ENCODE measurements at places on chromosomes 11 and 22. TPM values are rescaled to one million over a fixed set of nuclear protein-coding genes. Genes with fewer than 3 reads are reported as not detected.
A peak's percentile ranks its signal among the peaks of the same experiment; 100 is the strongest.

The C22orf42 gene
- polyA plus RNA-seq, result 0.35 TPM

The TESMIN gene
- polyA plus RNA-seq, result 10.8 TPM

The NCAM1 gene
- 43.3 TPM for polyA plus RNA-seq

The IGSF9B gene
- 3.9 TPM for polyA plus RNA-seq

The MRGPRG gene
- not detected for polyA plus RNA-seq

DNA sequence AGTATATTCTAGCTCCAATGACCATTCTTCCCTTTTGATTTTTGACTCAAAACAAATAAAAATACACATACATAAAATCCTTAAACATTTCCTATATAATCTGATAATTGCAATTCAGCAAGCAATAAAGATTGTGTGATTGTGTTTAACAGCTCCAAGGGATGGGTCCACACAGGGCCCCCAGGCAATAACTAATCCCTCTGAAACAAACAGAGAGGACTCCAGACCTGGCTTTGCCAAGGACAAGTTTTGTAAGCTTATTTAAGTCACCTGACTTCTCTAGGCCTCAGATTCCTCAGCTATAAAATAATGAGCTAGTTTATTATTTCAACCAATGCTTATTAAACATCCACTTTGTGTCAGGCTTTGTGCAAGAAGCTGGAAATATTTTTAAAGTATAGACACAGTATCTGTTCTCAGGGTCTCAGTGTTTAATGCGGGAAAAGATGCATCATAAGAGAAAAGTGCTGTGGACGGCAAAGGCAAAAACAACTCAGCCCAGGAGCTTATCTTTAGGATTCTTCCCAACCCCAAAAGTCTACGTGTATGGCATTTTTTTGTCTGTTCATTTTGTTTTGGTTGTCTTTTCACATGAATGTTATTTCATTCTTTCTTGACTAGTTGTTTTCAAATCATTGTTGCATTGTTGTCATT lies 20.1 kb downstream of the FZD4 start:
- DNase-seq, result no peak

DNA sequence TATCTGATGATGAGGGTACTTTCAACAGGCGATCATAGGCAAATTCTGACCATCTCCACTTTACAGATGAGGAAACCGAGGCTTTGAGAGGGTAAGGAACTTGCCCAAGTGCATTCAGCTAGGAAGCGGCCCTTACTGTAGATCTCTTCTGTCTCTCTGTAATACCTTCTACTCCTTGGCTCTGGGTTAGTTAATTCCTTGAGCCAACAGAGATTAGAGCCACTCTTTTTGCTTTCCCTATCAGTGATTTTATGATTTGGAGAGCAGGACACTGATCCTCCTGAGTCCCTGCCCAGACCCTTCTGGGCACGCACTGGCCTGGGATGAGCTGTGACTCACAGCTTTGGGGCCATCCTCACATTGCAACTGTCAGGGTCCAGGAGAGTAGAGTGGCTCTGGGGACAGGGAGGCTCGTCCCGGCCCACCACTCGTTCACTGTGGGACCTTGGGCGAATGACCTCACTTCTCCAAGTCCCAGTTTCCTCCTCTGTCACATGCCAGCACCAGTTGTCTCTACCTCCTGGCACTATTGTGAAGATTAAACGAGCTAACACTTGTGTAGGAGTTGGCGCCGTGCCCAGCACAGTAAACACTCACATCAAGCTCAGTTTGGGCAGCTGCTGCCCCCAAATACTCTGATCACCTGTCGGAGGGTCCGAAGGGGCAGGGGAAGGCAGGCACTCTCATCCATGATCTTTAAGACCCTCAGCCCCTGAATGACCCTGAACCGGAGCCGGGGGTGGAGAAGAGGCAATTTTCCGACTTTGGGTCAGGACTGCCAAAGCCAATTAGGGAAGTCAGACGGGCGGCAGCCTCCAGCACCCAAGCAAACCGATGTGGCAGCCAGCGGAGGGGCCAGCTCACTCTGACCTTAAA lies 235.0 kb downstream of the MIAT start:
- no peak for DNase-seq

DNA sequence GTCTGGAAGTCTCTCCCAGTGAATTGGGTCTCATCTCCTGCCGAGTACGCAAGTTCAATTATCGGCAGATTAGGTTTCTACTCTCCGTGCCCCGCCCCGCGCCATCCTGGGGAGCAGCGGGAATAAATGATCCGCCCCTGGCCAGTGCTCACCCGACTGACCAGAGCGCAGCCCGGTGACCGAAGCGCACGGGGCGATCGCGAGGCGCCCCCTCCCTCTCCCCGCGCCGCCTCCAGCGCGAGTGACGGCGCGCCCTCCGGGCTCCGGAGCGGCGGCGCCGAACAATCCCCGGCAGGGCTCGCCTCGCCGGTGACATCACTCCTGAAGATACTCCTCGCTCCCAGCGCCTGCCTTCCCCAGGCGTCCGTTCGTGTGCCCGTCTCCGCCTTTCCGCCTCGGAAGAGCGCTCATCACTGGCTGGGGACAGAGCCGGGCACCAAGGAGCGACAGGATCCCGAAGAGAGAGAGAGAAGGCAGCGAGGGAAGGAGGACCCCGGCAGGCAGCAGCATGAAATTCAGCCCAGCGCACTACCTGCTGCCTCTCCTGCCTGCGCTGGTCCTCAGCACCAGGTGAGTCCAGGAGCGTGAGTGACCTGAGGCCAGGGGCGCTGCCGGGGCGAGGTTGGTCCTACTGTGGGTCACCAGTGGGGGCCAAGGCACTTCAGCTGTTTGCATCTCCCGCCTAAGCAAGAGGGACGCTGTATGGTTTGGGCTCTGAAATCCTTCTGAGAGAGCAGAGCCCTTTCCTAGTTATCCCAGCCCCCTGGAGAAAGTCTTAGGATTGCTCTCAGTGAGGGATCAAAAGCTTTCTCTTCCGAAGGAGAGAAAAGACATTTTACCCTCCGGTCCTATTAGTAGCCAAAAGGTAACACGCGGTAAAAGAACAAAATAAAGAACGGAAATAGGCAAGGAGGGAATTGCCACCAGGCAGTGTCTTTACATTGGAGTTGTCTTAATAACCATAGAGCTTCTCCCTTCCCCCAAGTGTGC lies at the start of gene LUZP2:
Gene LUZP2 (plus strand): TSS at position 318 of the 990 bp plus-strand sequence.
- peak; percentile 70 for DNase-seq

GRCh38 chr11:76786016-76786415 lies 2.9 kb downstream of the TSKU start:
- DNase-seq, result no peak

GRCh38 chr11:21505070-21505469 lies 687.8 kb upstream of the ANO5 start:
- no peak for DNase-seq

DNA sequence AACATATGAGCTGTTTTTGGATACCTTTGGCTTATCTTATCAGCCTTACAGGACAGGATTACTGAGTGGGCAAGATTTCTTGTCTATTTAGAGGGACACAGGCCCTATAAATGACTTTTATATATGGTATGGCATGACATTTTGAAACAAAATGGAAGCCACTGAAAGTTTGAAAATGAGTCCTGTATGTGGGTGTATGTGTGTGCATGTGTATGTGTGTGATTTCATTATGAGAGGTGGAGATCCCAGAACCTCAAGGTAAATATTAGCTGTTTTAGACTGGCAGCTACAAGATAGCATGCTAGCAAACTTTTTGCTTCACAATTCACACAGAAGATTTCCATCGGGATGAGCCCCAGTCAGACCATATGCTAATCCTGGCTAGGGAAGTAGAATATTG lies 970.5 kb upstream of the CCDC90B start:
- DNase-seq, result no peak

DNA sequence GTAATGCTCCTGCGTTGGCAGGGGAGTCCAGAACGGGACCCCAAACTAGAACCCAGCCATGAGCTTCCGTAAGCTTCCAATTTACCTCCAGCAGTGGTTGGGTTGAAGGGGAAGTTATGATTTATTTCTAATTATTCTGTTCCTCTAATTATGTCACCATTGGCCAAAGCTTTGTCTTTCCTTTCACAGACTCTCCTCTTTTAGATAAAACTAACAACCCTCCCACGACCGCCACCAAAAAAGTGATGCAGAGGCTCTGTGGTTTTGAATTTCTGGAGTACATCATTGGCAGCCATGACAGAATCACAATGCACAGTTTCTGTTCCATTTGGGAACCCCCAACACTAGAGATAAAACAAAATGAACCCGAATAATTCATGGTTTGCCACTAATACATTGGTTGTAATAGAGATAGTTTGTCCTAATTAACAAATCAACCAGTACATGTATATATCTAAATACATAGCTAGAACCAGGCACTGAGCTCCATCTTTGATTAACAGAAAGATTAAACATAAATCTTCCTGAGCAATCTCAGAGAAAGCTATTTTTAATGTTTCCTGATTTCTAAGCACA lies 64.3 kb downstream of the ETS1 start:
- DNase-seq, result no peak

- DNase-seq, result no peak
Measured at GRCh38 chr11:128422576-128423370, 164.6 kb downstream of the ETS1 start.

- DNase-seq, result no peak
Measured at GRCh38 chr11:100981196-100981824, 148.3 kb downstream of the PGR start.

DNA sequence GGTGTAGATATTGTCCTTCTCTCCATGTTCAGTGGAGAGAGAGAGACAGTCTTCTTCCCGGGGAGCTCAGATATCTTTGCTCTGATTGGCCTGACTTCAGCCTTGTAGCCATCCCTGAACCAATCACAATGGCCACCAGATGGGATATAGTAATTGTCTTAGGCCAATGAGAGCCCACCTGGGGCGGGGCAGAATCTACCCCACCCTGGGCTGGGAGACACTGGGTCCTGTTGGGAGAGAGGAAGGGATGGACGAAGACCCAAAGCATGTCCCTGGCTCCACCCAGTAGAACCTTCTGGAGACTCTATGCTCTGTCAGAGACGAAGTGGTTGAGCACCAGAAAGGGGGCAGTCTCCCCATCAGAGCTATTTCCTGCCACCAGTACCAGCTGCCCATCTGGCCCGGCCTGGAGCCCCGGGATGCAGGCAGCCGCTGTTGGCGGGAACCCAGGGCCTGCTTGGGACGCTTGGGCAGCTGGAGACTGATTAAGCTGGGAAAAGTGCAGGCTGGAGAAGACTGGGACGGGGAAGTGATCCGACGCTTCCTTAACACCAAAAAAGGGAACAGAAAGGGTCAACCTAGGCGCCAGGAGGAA lies 31.6 kb upstream of the CBX7 start:
- DNase-seq, result no peak

GRCh38 chr22:30667107-30667493 lies 575 bp downstream of the DUSP18 start:
- DNase-seq, result no peak

GRCh38 chr22:23216461-23217170 lies 36.3 kb downstream of the BCR start:
- no peak for DNase-seq

DNA sequence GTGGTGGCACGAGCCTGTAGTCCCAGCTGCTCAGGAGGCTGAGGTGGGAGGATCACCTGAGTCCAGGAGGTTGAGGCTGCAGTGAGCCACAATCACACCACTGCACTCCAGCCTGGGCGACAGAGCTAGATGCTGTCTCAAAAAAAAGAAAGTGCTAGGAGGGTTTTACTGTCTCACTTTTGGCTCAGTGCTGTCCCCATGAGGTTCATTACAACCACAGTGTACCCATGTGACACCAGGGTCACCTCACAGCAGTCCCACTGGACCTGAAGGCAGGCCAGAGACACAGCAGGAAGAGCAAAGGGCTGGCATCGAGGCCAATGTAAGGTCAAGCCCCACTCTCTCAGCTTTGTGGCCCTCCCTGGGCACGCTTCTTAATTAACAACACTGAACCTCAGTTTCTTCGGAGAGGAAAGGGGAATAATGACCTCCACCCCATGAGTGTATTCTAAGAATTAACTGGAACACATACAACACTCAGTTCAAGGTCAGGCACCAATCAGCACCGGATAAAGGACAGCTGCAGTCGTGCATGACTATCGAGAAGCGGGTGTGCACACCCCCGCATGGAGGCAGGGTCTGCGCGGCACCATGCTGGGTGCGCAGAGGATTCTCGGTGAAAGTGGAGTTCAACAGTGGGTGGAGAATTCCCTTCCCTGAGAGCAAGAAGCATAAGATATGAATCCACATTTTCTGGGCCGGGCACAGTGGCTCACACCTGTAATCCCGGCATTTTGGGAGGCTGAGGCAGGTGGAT lies 30.9 kb upstream of the BAIAP2L2 start:
- no peak for DNase-seq

GRCh38 chr11:128821556-128821955 lies 45.5 kb downstream of the KCNJ1 start:
- DNase-seq, result no peak

DNA sequence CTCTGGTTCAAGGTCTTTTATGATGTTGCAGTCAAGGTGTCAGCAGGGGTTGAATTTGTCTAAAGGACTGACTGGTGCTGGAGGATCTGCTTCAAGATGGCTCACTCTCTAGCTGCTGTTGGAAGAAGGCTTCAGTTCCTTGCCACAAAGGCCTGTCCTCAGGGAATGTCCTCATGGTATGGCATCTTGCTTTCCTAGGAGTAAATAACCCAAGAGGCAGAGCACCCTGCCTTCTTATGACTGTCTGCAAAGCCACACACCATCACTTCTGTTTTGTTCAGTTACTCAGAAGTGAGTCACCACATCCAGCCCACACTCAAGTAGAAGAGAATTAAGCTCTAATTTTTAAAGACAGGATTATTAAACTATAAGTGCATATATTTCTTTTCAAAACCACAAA lies 45.2 kb downstream of the PLAAT5 start:
- DNase-seq, result no peak

- no peak for DNase-seq
Measured at GRCh38 chr11:61921446-61921845, 4.1 kb upstream of the RAB3IL1 start.

DNA sequence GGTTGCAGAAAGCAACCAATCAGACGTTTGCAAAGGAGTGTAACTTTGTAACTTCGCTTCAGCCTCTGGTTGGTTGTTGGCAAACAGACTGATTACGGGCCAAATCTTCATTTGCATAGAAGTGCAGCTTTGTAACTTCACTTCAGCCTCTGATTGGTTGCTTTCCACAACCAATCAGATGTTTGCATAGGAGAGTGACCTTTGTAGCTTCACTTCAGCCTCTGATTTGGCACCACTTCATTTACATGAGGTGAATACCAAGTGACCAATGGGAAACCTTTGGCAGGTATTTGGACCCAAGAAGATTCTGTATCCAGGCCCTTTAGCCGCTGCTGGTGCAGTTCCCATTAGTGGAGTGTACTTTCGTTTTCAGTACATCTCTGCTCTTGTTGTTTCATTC lies 16.0 kb downstream of the USP47 start:
- no peak for DNase-seq

- peak; percentile 55 for DNase-seq
Measured at GRCh38 chr22:44625981-44626687, 75.9 kb upstream of the PRR5 start.

DNA sequence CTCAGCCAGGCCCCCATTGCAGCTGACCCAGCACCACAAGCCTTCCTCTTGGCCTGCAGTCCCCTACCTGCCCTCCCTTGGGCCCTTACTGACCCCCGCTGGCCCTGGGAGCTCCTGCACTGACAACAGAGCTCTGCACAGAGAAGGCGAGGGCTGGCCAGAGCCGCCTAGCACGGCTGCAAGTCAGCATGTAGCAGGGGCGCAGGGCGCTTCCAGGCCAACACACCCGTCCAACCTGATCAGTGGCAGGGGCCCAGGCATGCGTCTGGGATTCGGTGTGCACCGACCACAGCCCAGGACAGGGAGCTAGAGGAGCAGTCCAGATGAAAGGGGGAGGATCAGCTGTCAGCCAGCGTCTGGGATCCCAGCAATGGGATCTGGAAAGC lies 7.6 kb downstream of the WNT7B start:
- no peak for DNase-seq
